CD4-positive, alpha-beta T cell treated with Interleukin-4 for 1 hour (primary cell): ENCODE measurements at places on chromosomes 6 and 20.

GRCh38 chr20:31573555-31574321 is 31.4 kb upstream of the ID1 start:
- no peak for DNase-seq

DNA sequence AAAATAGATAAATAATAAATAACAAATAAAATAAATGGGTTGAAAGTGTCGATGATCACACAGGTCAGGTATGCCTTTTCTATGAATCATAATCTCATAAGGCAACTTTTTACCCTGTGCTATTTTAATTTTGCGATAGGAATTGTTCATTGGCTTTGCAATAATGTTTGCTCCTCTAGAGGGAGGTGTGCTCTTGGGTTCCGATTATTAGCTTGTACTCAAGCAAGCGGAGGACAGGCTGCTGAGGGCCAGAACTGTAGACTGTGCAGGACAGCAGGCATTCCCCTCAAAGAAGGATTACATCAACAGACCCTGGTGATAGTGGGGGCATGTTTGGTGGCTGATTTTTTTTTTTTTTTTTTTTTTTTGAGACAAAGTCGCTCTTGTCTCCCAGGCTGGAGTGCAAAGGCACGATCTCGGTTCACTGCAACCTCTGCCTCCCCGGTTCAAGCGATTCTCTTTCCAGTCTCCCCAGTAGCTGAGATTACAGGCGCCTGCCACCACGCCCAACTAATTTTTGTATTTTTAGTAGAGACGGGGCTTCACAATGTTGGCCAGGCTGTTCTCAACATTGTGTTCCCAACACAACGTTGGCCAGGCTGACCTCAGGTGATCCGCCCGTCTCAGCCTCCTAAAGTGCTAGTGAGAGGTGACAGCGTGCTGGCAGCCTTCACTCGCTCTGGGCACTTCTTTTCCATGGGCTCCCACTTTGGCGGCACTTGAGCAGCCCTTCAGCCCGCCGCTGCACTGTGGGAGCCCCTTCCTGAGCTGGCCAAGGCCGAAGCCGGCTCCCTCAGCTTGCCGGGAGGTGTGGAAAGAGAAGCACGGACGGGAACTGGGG is 35.6 kb downstream of the RIOK1 start:
- DNase-seq, result no peak

DNA sequence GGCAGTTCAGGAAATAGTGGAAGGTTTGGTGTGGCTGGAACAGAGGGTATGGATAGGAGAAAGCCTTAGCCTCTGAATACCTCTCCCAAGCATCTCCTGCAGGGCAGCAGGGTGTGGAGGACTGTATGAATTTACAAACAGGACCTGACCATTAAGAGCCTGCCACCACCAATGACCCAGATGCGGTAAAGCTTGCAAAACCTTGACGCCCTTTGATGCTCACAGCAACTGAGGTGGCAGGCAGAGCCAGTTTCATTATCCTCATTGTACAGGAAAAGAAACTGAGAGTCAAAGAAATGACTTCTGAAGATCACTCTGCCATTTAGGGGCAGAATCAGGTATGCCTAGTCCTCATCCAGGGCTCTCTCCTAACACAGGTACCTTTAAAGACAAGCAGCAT is 2.4 kb downstream of the HM13 start:
- peak; percentile 27 for DNase-seq

- DNase-seq, result no peak
Observed at GRCh38 chr6:98118397-98119045, 715.9 kb upstream of the POU3F2 start.

DNA sequence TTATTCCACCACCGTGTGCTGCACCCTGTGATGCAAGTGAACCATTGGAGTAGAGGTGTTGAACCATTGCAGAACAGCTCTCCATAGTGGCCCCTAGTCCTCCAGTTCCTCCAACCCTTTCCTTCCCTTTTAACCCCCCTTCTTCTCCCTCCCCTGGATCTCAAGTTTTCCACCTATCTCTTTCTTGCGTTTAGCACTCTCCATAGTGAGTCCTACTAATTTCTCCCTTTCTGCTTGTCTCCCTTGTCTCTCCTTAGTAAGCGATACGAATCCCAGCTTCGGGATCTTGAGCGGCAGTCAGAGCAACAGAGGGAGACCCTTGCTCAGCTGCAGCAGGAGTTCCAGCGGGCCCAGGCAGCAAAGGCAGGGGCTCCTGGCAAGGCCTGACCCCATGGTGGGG is 1.1 kb downstream of the PFDN6 start:
- no peak for DNase-seq

DNA sequence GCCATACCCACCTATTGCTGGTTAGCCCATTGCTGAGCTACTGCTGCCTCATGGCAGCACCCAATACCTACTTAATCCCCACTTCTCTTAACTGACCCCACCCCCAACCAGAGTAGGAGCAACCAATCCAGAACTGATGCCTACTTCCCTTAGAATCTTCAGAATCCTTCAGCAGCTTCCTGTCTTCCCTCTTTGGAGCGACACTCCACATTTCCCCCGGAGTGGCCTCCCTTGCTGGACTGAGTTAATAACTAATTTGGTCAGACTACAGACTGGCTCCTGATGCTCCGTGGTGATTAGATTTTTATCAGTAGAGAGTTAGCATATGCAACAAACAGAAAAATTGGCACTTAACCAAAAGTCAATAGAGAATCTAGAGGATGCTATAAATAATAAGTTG is 51.2 kb upstream of the UBR2 start:
- no peak for DNase-seq

DNA sequence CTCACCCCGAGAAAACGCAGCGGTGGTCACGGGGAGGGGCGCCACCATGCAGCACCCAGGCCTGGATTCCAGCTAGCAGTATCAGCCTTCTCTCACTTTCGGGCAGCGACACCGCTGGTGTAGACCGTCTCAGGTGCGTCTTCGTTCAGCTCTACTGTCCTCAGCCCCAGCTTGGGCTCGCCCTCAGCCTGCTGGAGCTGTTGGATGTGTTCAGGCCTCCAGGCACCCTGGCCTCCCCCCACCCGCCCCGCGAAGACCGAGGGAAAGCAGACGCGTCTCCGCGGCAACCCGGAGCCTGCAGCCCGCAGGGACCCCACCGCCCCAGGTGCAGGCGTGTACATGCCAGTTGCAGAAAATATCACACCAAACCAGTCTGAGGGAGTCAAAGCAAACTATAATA is 60.8 kb upstream of the CARMIL1 start:
- DNase-seq, result no peak

DNA sequence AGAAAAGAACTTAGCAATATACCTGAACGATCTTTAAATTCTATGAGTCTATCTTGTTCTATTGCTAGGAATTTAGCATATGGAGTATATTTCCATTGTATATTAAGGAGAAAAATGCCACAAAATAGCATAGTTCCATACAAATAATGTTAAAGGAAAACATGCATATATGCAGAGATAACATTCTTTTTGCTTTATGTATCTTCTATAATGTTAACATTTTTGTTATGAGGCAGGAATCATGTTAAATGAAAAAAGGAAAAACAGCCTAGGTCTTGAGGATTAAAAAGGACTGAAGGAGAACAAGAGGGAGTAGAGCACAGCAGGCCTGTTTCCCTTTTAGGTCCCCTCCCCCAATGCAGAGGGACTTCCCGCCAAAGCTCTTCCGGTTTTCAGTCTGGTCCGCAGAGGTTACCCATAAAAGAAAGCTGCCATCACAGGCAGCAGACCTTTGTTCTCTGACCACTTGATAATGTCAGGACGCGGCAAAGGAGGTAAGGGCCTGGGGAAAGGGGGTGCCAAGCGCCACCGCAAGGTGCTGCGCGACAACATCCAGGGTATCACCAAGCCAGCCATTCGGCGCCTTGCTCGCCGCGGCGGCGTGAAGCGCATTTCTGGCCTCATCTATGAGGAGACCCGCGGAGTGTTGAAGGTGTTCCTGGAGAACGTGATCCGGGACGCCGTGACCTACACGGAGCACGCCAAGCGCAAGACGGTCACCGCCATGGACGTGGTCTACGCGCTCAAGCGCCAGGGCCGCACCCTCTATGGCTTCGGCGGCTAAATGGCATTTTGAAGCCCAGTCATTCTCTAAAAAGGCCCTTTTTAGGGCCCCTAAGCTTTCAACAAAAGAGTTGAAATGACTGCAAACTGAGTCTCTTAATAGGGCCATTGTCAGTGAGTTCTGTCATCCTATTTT is 108.4 kb upstream of the PRSS16 start:
- DNase-seq, result peak; percentile 82

DNA sequence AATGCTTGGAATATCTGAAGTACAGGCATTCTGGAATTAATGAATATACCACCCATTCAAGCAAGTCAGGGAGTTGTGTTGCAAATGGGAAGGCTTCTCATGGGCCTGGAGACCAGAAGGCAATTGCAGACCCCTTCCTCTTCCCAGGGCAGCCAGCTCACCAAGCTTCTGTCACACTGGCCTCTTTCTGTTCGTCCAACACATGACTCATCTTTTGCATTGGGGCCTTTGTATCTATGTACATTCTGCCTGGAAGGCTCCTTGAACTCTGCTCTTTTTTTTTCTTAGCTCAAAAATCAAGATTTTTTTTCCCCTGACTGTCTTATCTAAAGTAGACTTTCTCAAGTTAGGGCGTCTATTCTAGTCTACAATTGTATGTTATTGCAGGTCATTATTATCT is 132.9 kb upstream of the MYLIP start:
- no peak for DNase-seq

DNA sequence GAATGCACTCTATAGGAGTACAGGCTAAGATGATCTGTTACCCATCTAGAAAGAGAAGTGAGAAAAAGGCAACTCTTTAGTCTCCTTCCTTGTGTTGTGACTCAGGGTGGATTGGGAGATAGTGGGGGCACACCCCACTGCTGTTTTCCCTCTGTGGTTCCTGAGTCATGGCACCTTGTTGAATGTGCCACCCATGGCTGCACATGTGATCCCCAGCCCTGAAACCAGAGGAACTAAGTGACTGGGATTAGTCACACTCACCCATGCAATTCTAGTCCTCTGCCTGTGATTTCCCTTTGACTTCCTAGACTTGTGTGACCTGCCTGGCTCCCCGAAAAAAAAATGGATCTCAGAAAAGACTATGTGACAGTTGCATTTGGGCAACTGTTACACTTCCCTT is 48.6 kb upstream of the HTR1B start:
- DNase-seq, result no peak

DNA sequence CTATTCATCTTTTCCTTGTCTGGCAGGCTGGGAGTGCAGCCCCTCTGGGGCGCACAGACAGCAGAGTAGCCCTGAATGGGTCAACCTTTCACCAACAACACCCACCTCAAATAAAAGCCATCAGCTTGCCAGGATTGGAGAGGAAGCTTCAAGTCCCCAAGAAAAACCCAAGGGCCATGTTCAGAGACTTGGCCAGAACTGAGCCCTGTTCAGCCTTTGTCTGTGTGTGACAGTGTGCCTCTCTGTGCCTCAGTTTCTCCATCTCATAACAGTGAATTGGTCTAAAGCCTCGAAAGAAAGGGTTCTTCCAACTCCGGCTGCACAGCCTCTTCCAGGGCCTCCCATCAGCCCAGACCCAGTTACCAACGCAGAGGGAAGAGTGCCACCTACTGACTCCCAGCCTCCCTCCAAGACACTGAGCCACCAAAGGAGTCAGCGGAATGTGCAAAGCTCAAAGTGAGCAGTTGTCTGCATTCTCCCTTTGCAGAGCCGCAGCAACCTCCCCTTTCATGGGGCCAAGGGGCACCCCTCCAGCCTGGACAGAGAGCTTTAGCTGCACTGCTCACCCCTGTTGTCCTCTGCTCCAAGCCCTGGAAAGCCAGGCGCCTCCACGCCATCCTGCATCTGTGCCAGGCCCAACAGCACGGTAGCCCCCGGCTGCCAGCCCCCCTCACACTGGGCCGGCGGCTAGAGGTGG is 82.7 kb upstream of the TOP1 start:
- DNase-seq, result peak; percentile 25

DNA sequence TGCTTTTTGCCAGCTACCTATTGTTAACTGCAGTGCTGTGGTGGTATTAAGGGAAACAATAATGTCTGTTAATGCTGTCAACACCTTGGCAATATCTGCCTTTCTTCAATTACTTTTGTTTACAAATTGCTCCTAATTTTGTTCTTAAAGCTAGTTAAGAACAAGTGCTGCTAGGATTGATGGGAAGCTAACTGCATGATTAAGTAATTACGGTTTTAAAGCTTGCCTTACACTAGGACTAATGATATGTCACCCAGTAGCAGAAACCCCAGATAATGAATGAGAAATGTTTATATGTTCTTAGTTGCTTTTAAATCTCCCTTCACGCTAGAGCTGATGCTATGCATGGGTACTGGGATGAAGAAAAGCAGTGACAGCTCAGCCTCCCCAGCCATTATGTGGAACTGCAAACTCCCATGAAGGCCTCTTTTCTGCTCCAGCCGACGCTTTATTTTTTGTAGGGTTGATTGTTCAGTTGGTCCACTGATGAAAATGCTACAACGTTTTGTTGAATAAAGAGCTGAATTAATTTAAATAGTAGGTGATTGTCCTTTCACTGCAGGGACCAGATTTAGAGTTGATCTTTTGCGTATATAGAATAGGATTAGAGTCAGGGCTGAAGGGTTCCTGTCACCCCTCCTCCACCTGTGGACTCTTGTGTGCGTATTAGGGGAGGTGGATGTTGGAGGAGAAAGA is 610.5 kb downstream of the TFAP2B start:
- no peak for DNase-seq

DNA sequence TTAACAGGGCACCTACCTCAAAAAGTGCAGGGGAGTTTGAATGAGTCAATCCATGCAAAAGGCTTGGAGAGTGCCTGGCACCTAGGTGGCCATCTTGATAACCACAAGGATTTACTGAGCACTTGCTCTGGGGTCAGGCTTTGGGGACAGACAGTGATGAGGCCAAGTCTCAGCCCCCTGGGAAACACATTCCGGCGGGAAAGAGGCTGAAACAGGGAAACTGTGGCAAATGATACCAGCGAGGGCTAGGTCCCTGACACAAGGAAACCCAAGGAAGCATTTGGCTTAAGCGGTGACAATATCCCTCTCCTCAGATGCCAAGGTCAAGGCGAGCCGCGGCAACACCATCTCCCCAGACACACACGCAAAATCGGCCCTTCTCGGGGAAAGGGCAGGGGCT is 527 bp upstream of the DOK5 start:
- no peak for DNase-seq

- peak; percentile 24 for DNase-seq
Observed at GRCh38 chr6:131250122-131250521, 114.9 kb downstream of the AKAP7 start.

DNA sequence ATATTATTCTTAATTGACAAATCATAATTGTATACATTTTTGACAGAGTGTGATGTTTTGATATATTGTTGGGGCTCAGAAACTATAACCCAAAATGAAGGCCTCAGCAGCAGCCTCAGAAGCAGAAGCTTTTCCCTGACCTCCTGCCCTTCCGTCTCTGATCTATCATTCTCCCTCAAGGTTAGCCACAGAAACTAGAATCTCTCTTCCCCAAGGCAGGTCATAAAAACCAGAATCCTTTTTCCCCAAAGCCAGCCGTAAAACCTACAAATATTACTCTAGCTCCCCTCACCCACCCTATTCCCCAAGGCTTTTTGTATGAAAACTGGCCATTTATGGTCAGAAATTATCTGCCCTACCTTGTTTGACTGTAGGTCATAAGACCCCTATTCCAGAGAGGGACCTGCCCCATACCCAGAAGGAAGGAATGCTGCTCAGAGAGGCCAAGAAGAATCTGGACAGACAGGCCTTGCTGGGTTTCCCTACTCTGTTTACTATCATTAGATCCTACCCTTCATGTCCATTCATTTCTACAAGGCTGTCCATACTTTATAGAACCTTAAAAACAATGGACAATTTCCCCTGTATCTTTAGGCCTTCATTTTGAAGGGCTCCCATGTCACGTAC is 14.5 kb downstream of the OR2B2 start:
- DNase-seq, result no peak
